Left forelimb (tissue), 1 donor: ENCODE measurements at places on chromosomes 4 and X.

GRCh38 chr4:71243091-71243833 is 95.6 kb upstream of the SLC4A4 start:
- DNase-seq, result no peak

DNA sequence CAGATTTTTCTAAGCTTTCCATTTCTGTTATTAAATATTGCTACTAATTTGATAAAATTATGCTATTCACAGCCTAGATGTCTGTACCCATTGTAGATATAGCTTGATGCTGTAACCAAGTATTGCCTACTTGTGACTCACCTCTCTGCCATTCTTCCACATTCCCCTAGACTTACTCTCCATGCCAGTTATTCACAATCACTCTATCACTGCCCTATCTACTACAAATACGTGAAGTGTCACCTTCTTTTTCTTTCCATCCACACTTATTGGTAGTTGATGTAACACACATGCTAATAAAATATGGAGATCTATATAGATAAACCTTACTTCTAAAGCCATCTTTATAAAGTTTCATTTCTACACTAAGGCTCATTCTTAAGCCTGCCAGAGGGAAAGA is 179.4 kb upstream of the PACRGL start:
- DNase-seq, result no peak

- DNase-seq, result no peak
Observed at GRCh38 chr4:182554736-182555135, 311.5 kb downstream of the TENM3 start.

DNA sequence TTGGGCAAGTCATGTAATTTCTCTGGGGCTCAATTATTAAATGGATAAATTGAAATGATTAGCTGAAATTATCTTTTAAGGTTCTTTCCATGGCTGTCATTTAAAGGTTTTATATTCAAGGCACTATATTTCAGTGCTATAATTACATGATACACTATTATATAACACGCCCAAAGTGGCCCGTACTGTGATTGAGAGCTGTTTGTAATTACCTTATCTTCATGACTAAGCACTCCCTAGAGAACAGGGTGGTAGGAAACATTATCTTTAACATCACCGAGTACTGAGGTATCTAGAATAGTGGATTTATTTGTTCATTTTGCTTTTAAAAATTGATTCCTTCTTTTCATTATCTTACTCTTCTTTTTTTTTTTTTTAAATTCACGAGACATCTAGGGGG is 79.0 kb downstream of the DIAPH2 start:
- no peak for DNase-seq

GRCh38 chr4:90234916-90235547 is 107.8 kb downstream of the CCSER1 start:
- DNase-seq, result no peak

- DNase-seq, result no peak
Observed at GRCh38 chr4:38004062-38004461, 43.9 kb downstream of the PTTG2 start.

- DNase-seq, result no peak
Observed at GRCh38 chrX:69504626-69505612, 793 bp downstream of the NALF2 start.

GRCh38 chr4:76981644-76982043 is 32.1 kb downstream of the SEPTIN11 start:
- no peak for DNase-seq

- no peak for DNase-seq
Observed at GRCh38 chrX:43002526-43003203, 224.7 kb upstream of the PPP1R2C start.

DNA sequence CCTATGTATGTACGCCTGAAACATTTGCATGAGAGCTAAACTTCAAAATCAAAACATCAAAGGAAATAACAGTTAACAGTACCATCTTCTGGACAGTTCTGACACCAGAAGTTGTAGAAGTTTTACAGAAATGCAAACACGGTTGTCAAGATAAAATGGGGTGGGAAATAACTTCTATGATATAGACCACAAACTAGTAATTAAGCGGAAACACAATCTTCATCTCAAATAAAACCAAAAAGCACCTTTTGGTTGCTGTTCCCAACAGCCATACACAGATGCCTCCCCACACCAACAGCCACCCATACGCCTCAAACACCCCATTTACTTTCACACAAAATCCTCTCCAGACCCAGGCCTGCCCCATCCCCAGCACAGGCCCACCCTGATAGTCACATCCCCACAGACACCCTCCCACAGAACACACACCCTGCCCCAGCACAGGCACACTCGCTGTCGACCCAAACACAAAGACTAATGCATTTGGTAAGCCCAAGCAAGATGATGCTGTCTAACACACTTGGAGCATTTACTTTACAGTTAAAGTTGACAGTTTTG is 64.3 kb downstream of the TAPT1 start:
- DNase-seq, result no peak

- DNase-seq, result no peak
Observed at GRCh38 chr4:112770114-112770513, 133.2 kb downstream of the LARP7 start.

DNA sequence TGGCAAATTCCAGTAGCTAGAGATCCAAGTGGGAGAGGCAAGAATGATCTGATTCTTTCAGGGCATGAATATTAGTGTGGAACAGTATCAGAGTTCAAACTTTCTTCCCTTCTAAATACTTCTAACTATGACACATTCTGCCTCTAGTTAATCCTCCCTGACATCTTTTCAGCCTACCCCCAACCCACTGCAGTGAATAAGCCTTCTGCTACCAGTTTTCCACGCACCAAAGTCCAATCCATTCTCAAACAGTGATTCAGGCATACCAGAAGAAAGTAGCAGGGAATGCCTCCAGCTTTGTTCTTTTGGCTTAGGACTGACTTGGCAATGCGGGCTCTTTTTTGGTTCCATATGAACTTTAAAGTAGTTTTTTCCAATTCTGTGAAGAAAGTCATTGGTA is 155.4 kb upstream of the FTHL17 start:
- DNase-seq, result no peak

GRCh38 chr4:153038623-153039311 is 102.6 kb downstream of the FHDC1 start:
- no peak for DNase-seq

DNA sequence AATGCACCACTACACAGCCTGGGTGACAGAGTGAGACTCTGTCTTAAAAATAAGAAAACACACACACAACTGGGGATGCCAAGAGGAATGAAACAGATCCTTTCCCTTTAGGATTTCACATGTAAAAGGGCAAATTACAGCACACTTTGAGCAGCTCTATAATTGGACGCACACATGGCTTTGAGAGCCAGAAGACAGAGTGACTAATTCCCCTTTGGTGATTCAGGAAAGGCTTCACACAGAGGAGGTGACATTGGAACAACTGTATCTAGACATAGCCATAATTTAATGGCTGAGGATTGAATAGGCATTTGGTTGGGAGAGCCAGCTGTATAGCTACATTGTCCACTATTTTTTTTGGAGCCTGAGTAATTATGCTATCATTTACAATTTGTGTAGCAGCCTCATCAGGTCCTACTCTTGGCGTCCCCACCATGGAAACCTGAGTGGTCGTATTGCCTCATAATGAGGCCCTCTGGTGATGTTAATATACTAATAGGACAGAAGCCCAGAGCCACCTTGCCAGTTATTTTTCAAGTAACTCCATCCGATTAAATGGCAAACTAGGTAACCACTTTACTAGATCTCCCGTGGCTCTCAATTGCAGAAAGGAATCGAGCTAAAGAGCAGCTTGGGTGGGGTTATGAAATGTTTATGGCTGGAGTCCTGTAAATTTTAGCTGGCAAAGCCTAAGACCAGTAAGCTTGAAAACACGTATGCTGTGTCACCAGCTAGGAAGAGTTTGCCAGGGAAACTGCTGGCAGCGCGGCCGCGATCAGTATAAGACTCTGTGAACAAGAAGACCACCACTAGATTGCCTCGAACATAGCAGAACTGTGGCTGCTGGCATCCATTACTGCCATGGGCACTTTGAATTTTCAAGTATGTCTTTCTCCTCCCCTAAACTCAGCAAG is 8.5 kb upstream of the PPEF1 start:
- no peak for DNase-seq

DNA sequence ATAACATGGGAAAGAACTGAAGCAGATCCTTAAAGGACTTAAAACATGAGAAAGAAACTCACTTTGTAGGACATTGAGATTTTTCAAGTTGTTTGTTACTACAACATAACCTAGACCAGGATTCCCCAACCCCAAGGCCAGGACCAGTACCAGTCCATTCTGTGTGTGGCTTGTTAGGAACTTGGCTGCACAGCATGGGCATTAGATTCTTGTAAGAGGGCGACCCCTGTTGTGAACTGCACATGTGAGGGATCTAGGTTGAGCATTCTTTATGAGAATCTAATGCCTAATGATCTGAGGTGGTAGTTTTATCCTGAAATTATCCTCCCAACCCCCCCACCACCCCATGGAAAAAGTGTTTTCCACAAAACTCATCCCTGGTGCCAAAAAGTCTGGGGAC is 566.1 kb downstream of the KCTD8 start:
- no peak for DNase-seq
